ENCODE measurements at places on chromosomes 1 and 21. TPM values are rescaled to one million over a fixed set of nuclear protein-coding genes. Genes with fewer than 3 reads are reported as not detected.

The ZBTB8A gene
- total RNA-seq: 7.3 TPM

- DNase-seq: no peak
Measured at GRCh38 chr1:55574691-55575225, 359.6 kb upstream of the USP24 start.

- DNase-seq: peak; percentile 84
Measured at GRCh38 chr21:42939582-42940413, 14.4 kb upstream of the ERVH48-1 start.

DNA sequence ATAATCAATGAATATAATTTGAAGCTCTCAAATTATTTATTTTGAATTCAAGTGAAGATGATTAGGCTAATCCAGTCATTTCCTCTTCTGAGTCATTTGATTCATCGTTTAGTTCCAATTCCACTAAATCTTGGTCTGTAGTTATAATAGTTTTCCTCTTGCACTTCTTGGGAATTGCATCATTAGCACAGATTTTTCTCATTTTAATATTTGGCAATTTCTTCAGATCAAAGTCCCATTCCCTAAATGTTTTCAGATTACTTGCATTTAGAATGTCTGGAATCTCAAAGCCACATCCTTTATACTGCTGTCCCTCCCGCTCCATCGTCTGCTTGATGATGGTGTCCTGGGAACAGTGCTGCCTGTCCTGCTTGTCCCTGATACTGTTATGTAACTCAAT is 43.5 kb downstream of the MAST2 start:
- DNase-seq: no peak

The SSX2IP gene
- 22.3 TPM for total RNA-seq

The ZNF697 gene
- total RNA-seq: 2.9 TPM

- no peak for DNase-seq
Measured at GRCh38 chr21:43023175-43023574, 48.8 kb downstream of the PKNOX1 start.

DNA sequence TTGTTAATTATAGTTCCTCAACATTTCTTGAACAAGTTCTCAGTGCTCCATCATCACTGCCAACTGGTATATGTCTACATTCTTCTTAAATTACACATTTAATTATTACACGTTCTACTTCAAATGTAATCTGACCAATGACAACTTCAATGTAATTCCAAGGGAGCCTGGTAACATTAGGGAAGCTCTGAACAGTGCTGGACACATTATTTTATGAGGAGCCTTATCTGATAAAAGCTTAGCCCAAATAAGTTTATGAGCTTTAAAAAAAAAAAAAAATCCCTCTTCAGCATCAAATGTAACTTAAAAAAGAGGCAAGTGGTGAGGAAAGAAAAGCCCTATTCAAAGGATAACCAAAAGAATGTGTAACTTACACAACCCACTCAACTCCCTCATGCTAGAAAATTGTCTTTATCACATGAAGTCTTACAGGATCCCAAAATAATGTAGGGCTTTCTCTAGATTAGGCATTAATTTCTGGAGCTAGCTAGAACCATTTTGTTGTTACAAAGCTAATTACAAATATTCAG is 35.2 kb upstream of the ABCA4 start:
- DNase-seq: no peak

- no peak for DNase-seq
Measured at GRCh38 chr21:46284733-46285132, 678 bp downstream of the MCM3AP start.

The CFAP45 gene
- total RNA-seq: 0.37 TPM

- no peak for DNase-seq
Measured at GRCh38 chr1:31101147-31101502, 35.6 kb upstream of the PUM1 start.

DNA sequence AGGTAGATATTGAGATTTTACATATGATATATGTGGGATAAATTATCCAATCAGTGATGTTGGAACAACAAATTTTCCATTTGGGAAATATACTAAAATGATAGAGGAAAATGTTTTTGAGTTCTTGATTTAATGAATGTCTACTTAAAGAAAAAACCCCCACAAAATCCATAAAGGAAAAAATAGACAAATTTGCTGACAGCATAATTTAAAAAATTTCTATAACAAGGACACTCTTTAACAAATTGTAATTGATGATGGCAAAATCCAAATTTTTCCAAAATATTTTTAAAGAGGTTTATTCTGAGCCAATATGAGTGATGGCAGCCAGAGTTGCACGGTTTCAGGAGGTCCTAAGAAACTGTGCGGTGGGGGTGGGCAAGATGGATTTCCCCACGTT is 51.9 kb upstream of the RHOU start:
- no peak for DNase-seq

DNA sequence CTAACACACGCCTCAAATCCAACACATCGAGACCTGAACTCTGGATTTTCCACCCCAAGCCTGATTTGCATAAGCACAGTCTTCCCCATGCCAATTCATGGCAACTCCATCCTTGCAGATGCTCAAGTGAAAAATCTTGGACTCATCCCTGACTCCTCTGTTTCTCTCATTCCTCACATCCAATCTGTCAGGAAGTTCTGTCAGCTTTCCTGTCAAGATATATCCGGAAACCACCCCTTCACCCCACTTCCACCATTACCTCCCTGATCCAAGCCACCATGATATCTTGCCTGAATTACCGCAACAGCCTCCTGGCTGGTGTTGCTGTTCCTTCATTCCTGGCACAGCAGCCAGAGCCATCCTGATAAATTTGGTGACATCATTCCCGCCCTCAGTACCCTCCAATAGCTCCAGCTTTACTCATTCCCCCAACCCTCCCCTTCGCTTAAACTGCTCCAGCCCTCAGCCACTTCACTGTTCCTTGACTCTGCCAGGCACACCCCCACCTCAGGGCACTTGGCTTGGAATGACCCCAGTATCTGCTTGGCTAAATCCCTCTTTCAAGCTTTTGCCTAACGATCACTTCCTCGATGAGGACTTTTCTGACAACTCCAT is 17.4 kb downstream of the TCEA3 start:
- no peak for DNase-seq

DNA sequence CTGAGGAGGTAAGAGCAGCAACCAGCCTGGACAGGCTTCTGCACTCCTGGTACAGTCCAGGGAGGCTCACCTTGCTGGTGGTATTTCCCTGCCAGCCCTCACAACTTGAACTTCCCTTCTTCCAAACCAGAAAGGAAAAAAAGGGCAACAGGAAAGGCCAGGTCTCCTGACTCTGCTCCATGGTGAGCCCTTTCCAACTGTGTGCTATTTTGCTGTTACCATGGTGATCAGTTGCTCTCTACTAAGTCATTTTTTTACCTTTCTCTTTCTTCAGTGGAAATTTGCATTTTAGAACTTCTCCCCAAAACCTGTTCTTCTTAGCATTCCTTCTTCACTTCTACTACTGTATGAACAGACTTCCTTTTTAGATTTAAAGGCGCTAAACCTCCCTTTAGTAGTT is 164.3 kb downstream of the GRIK1 start:
- no peak for DNase-seq

The GPR37L1 gene
- 0.14 TPM for total RNA-seq

The S100B gene
- total RNA-seq: 7.5 TPM

DNA sequence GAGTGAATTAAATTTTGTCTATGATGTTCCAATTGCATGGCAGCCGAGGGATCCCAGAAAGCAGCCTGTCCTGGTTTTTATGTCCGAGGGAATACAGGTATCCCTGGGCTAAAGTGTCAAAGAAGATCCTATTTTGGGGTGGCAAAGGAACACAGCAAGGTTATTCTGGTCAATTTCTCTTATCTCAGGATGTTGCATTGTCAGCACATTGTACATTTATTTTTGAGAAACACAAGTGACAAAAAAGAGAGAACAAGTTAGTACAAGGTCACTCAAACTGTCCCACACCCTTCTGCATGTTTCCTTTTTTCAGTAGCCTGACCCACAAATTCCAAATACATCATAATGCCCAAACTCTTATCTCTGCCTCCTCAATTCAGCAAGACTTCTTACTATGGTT is 17.7 kb downstream of the RGS18 start:
- DNase-seq: no peak

The OR2T33 gene
- not detected for total RNA-seq

DNA sequence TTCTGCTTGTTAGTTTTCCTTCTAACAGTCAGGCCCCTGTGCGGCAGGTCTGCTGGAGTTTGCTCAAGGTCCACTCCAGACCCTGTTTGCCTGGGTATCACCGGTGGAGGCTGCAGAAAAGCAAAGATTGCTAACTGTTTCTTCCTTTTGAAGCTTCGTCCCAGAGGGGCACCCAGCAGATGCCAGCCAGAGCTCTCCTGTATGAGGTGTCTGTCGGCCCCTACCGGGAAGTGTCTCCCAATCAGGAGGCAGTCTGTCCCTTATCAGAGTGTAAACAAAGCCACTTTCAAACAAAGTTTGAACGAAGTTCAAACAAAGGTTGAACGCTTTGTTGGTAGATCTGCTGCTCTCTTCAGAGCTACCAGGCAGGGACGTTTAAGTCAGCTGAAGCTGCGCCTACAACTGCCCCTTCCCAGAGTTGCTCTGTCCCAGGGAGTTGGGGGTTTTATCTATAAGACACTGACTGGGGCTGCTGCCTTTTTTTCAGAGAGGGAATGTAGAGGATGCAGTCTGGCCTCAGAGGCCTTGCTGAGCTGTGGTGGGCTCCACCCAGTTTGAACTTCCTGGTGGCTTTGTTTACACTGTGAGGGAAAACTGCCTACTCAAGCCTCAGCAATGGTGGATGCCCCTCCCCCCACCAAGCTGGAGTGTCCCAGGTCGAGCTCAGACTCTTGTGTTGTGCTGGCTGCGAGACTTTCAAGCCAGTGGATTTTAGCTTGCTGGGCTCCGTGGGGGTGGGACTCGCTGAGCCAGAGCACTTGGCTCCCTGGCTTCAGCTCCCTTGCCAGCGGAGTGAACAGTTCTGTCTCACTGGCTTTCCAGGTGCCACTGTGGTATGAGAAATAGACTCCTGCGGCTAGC is 401.8 kb downstream of the SRGAP2C start:
- DNase-seq: peak; percentile 44

DNA sequence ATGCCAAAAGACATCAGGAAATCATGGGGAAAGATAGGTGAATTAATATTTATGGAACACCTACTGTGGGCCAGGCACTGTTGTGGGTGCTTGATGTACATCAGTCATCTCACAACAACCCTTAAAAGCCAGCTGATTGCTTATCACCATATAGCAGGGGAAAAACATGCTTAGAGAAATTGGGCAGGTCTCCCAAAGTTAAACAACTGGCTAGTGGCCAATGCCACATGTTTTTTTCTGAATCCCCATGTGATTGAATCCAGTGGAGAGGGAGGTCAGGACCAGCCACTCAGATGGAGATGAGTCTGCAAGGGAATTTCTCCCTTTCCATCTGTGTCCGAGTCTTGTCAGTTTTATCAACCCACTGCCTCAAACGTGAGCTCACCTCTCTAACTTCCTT is 33.5 kb downstream of the UTP25 start:
- no peak for DNase-seq

DNA sequence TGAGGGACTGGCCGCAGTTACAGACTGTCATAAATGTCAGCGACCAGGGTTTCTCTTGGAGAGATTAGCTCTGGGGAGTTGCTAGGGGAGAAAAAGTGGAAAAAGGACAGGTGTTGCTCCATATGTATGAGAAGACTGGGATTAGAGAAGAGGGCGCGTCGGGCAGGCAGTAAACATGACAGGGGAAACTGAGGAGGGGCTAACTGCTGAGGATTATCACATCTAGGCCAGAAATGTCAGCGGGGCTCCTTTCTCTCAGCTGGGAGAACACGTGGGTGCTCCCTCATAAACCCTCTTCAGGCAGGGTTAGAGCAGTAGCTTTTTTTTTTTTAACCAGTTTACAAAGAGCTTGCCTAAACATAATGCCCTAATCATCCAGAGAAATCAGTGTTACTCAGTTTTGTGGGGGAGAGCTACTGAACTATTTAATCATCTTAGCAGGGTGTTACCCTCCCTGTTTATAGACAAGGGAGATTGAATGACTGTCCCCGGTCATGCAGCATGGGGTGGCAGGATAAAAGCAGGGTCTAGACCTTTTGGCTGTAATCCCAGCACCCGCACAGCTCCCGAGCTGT is 35.2 kb downstream of the ELAPOR1 start:
- DNase-seq: no peak

- DNase-seq: no peak
Measured at GRCh38 chr21:41804381-41804780, 37.5 kb upstream of the RIPK4 start.

DNA sequence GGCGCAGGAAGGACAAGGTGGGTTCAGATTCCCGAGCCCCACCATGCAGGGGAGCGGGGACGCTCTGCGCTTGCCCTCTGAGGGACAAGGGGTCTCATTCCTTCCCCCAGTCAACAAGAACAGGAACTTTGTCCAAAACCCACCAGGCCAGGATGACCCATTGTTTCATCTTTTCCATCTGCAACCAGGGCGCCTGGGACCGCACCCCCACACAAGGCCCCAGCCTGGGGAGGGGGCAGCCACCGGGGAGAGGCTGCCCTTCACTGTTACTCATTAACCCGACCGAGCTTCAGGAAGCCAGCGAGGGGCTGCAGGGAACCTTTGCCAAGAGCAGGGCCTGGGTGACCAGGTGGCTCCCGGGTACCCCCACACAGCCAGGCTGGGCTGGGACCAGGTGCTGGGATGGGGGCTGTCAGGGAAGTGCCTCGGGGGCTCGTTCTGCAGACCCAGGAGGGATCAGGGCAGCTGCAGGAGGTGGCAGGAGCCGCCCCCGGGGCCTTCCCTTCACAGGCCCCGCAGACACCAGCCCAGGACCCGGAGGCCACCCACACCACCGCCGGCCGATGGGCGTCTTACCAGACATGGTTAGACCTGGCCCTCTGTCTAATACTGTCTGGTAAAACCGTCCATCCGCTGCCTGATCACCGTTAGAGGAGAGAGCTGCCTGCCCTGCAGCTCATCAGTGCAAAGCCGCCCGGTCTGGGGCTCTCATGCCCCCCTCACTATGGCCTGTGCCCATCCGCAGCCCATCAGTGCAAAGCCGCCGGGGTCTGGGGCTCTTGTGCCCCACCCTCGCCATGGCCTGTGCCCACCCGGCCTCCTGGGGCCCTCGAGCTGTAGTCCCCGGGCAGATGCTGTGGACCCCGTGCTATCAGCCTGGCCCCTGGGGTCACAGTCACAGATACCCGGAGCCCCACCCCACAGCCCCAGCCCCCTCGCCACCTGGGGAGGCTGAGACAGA is 4.9 kb upstream of the TTLL10 start:
- DNase-seq: no peak

GRCh38 chr1:117001254-117001927 is at the start of gene CD101:
TSS of gene CD101 (plus strand) at chr1:117001760. CDS start at chr1:117001818, 58 bp downstream.
- DNase-seq: no peak

- DNase-seq: no peak
Measured at GRCh38 chr1:154843636-154844296, 26.3 kb downstream of the KCNN3 start.

DNA sequence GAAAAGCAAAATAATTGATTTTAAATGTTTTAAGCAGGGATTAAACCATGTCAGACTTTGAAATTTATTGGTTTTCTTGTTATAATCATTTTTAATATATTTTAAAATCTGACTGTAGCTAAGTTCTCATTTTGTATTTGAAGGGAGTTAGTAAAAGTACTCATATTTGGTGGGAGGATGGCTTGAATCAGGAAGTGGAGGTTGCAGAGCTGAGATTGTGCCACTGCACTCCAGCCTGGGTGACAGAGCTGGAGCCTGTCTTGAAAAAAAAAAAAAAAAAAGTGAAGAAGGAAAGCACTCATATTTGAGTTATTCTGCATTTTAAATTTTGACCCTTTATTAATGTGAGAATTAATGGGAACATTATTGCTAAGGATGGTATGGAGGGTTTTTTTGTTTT is 106.0 kb downstream of the RABGAP1L start:
- no peak for DNase-seq

Data from mucosa of gallbladder (tissue), 1 donor.